ENCODE measurements at places on chromosomes 5 and 9. TPM values are rescaled to one million over a fixed set of nuclear protein-coding genes. Genes with fewer than 3 reads are reported as not detected.

SV2C gene
- 0.01 TPM for polyA plus RNA-seq

SLC6A18 gene
- polyA plus RNA-seq, result not detected

ATP10B gene
- polyA plus RNA-seq, result 0.87 TPM

PRSS3 gene
- polyA plus RNA-seq, result 0.37 TPM

IFNA2 gene
- not detected for polyA plus RNA-seq

NRARP gene
- 2.1 TPM for polyA plus RNA-seq

POU5F2 gene
- 0.02 TPM for polyA plus RNA-seq

FAM78A gene
- polyA plus RNA-seq, result 7.2 TPM

OR1Q1 gene
- not detected for polyA plus RNA-seq

CATSPER3 gene
- 0.43 TPM for polyA plus RNA-seq

ARL14EPL gene
- not detected for polyA plus RNA-seq

INSYN2B gene
- 0.10 TPM for polyA plus RNA-seq

EPB41L4B gene
- 10.4 TPM for polyA plus RNA-seq

IRX4 gene
- not detected for polyA plus RNA-seq

AGTPBP1 gene
- polyA plus RNA-seq, result 10.6 TPM

ARID3C gene
- not detected for polyA plus RNA-seq

SLC38A9 gene
- polyA plus RNA-seq, result 8.5 TPM

NINJ1 gene
- polyA plus RNA-seq, result 324 TPM

PITX1 gene
- 0.89 TPM for polyA plus RNA-seq

PCDHA6 gene
- 0.11 TPM for polyA plus RNA-seq

FLT4 gene
- polyA plus RNA-seq, result 16.2 TPM

CAMK2A gene
- polyA plus RNA-seq, result 0.44 TPM

DIRAS2 gene
- polyA plus RNA-seq, result 0.02 TPM

MIER3 gene
- 5.7 TPM for polyA plus RNA-seq

OTP gene
- not detected for polyA plus RNA-seq

ZFAND5 gene
- polyA plus RNA-seq, result 159 TPM

RUSC2 gene
- 16.6 TPM for polyA plus RNA-seq

SPACA9 gene
- 10.5 TPM for polyA plus RNA-seq

AK8 gene
- 1.9 TPM for polyA plus RNA-seq

MLANA gene
- polyA plus RNA-seq, result not detected

All from lung (tissue), 17 donors.